Stimulated activated CD8-positive, alpha-beta memory T cell treated with anti-CD3 and anti-CD28 coated beads, Interleukin-15, amount 100 ng/mL, for 48 hours (primary cell): ENCODE measurements at places on chromosomes 12 and 14.

GRCh38 chr12:18250313-18250916, 10.9 kb upstream of the PIK3C2G start:
- DNase-seq = no peak

- no peak for DNase-seq
Measured at GRCh38 chr12:25458047-25458552, 95.0 kb downstream of the LMNTD1 start.

- DNase-seq = no peak
Measured at GRCh38 chr12:90520002-90520734, 434.8 kb downstream of the CCER1 start.

DNA sequence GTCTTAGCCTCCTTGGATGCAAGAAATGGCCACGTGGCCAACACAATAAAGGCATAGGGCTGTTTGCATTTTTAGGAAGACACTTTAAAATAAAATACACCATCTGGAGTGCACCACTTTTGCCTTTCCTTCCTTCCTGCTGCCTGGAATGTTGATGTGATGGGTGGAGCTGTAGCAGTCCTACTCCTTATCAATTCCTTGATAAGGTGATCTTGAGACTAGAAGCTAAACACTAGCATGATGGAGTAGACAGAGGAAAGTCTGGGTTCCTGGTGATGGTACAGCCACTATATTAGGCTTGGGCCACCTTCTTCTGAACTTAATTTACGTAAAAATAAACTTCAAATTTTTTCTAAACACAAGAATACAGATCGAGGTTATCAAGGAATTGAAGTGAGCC, 2.9 kb upstream of the GLT1D1 start:
- DNase-seq = no peak

- DNase-seq = no peak
Measured at GRCh38 chr14:68690089-68690958, 102.5 kb downstream of the ZFP36L1 start.

DNA sequence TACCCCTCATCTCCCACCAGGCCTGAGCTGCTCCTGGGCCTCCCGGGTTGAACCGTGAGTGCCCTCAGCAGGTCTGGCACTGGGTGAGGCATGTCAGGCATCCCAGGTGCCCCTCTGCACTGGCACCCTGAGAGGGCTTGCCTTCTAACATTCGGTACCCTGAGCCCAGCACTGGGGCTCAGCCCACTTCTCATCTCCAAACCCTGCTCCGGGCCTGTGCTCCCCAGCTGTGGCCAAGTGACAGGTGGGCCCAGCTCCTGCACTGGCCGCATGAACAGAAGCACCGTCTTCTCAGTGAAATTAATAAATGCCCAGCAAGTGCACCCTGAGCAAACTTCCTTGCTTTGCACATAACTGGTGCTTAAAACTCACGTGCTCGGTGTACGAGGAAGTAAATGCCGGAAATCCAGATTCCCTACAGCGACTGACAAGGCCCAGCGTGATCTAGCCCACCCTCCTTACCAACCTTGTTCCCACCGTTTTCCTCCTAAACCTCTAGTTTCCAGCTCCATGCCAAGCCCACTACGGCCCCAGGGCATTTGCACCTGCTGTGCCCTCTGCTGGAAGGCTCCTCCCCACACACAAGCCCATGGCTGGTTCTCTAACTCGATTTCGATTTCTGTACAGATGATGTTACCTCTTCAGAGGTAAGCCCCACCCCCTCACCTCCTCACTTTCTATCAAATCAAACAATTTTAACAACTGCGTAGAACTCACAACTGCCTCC, 115.2 kb upstream of the NCOR2 start:
- no peak for DNase-seq

GRCh38 chr12:46432325-46432724, 59.8 kb upstream of the SLC38A2 start:
- DNase-seq = no peak

DNA sequence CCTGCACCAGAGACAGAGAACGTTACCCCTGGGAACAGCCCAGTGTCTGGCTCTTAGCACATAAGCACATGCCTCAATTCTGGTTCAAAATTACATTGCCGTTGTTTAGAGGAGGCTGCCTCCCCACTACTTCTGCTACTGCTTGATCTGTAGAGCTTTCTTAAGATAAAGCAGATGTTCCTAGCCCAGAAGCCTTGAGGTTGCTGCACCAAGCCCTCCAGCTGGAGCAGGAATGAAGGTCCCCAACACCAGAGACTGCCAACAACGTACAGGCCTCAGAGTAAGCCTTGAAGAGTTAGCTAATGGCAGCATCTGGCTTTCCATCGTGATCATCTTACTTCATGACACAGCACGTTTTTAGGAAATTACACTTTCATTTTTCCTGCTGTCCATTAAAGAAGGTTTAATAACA, 34.7 kb upstream of the AMIGO2 start:
- no peak for DNase-seq

DNA sequence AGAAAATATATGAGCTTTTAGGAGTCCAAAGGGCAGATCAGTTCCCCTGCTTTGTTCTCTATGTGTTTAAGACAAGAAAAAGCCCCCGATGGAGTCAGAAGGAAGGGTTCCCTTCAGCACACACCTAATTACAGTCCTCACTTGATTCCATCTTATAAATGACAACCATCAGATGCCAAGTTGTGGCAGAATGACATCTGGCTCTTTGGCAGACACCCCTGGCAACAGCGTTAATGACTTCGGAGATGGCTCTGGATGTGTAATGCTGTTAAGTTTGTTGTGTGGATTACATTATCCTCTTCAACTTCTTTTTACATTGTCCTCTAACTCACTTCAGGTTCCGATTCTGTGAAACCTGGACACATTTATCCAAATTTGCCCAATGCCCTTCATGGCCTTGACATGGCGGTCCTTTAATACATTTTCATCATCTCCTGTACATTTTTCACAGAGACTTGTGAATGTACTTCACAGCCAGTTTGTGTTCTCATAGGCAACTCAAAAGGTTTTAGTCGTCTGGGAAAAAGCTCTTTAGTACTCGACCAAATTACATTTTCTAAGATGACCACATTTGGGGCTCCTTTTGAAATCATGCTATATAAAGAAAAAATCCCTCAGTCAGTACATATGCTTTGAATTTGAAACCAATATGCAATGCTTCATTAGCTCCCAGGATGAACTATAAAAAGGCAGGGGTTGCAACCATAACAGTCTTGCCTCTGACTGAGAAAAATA, 667.8 kb downstream of the NOVA1 start:
- DNase-seq = no peak

GRCh38 chr12:16506394-16506793, 99.6 kb downstream of the LMO3 start:
- DNase-seq = no peak
